ENCODE measurements at places on chromosomes 3 and 15. TPM values are rescaled to one million over a fixed set of nuclear protein-coding genes. Genes with fewer than 3 reads are reported as not detected.

Gene SI
- not detected for total RNA-seq

Gene RTP3
- not detected for total RNA-seq

Gene NEK4
- total RNA-seq: 14.6 TPM

Gene GRM2
- total RNA-seq: not detected

Gene LRRC34
- total RNA-seq: 3.9 TPM

Gene TTBK2
- 2.4 TPM for total RNA-seq

Gene DNAJC19
- 416 TPM for total RNA-seq

All from MG63 (cell line).